ENCODE measurements at places on chromosomes 5 and 9.

DNA sequence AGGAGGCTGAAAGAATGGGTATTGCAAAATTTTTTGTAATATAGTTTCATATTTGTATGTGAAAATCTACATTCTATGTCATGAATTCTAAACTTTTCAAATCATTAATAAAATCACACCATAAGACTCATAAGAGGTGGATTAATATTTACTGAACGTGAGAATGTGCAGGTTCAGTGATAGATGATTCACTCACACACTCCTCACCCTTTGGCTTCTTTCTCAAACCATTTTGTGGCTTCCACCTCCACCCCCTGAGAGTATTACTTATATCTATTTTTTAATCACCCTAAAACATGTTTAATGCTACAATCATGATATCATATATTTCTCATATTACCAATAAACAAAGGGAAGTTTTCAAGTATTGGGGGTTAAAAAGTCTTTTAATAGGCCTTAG is 275.5 kb downstream of the MEF2C start:
- H3K27me3 ChIP-seq, result no peaks in the 10 kb centered on the region
- no peak for DNase-seq
- H3K4me3 ChIP-seq, result no peak overlapping the region

GRCh38 chr5:171168171-171168570 is 140.9 kb upstream of the TLX3 start:
- no peaks in the 10 kb centered on the region for H3K27me3 ChIP-seq
- no peaks in the 10 kb centered on the region for H3K36me3 ChIP-seq
- no peaks in the 10 kb centered on the region for H3K4me1 ChIP-seq
- DNase-seq, result no peak
- no peak overlapping the region for H3K4me3 ChIP-seq

- H3K4me1 ChIP-seq, result no peaks in the 10 kb centered on the region
- no peak overlapping the region for H3K27ac ChIP-seq
- no peaks in the 10 kb centered on the region for H3K36me3 ChIP-seq
- H3K27me3 ChIP-seq, result no peaks in the 10 kb centered on the region
- H3K4me3 ChIP-seq, result no peak overlapping the region
These were observed 41.7 kb upstream of the IL17B start for GRCh38 chr5:149420545-149421371.

GRCh38 chr5:64759960-64760660 is 8.4 kb downstream of the SREK1IP1 start:
- no peaks in the 10 kb centered on the region for H3K27me3 ChIP-seq
- H3K4me3 ChIP-seq, result no peak overlapping the region
- no peak overlapping the region for H3K27ac ChIP-seq
- DNase-seq, result no peak
- peaks cover 6% of the 10 kb centered on the region for H3K36me3 ChIP-seq
- H3K4me1 ChIP-seq, result no peaks in the 10 kb centered on the region

DNA sequence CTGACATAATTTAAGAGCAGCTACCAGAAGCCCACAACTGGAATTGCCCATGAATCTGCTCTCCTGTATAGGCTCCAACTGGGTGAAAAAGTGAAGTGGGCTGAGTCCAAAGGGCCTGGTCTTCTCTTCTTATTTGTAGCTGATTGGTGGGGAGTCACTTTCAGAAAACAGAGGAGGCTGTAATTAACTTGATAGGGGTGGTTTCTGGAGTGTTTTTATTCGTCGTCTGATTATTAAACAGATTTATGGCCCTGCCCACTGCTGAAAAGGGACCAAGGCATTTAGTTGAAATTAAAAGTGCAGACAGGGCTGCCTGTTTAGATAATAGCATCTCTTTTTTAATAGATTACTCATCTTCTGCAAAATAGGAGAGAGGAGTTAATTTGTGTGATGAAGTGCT is 81.0 kb upstream of the SAP30L start:
- no peak overlapping the region for H3K4me3 ChIP-seq
- H3K4me1 ChIP-seq, result no peaks in the 10 kb centered on the region
- no peak for DNase-seq
- no peak overlapping the region for H3K27ac ChIP-seq

GRCh38 chr9:135156525-135157510 is 69.3 kb downstream of the OLFM1 start:
- H3K36me3 ChIP-seq, result no peaks in the 10 kb centered on the region
- H3K4me1 ChIP-seq, result no peaks in the 10 kb centered on the region
- no peak for DNase-seq
- no peak overlapping the region for H3K4me3 ChIP-seq

DNA sequence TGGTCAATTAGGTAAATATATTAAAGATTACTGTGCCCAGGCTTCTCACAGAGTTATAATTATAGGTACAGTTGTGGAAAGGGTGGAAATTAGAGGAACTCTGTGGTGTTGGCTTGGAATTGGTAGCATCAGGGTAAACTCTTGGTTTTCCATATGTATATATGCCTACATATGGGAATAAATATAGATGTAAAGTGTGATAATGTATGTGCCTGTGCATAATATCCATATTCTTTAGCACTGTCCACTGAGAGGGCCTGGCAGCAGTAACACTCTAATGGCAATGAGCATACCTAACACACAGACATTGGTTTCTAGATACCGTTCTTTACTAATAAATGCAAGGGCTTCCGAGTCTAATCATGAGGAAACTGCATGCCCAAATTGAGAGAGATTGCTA is 4.0 kb upstream of the PTPDC1 start:
- no peak overlapping the region for H3K27ac ChIP-seq
- H3K27me3 ChIP-seq, result no peaks in the 10 kb centered on the region
- H3K4me3 ChIP-seq, result no peak overlapping the region
- H3K4me1 ChIP-seq, result no peaks in the 10 kb centered on the region

GRCh38 chr9:111008158-111009075 is 29.9 kb downstream of the LPAR1 start:
- no peak for DNase-seq
- no peaks in the 10 kb centered on the region for H3K27me3 ChIP-seq
- H3K36me3 ChIP-seq, result no peaks in the 10 kb centered on the region
- H3K4me3 ChIP-seq, result no peak overlapping the region

DNA sequence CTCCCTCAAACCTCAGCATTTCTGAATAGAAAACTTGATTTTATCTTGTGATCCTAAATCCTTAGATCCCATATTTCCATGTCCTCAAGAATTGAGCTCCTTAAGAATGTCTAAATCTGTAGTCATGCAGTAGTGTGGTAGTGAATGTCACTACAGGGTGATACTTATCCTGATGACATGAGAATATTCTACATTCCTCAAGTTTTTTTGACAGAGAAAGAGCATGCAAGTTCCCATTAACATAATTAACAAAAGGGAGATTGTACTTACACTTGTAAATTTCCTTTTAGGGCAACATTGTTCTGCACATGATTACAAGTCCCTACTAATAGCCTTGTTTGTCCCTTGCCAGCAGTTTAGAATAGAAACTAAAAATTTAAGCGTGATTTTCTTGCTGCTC is 352.3 kb downstream of the PTPRD start:
- H3K4me1 ChIP-seq, result no peaks in the 10 kb centered on the region
- no peak overlapping the region for H3K27ac ChIP-seq
- DNase-seq, result no peak
- no peaks in the 10 kb centered on the region for H3K27me3 ChIP-seq
- H3K36me3 ChIP-seq, result no peaks in the 10 kb centered on the region
- H3K4me3 ChIP-seq, result no peak overlapping the region

- H3K27me3 ChIP-seq, result no peaks in the 10 kb centered on the region
- peaks cover 27% of the 10 kb centered on the region for H3K4me1 ChIP-seq
- no peak for DNase-seq
- H3K4me3 ChIP-seq, result no peak overlapping the region
These were observed 110.6 kb downstream of the MLLT3 start for GRCh38 chr9:20511686-20512085.

DNA sequence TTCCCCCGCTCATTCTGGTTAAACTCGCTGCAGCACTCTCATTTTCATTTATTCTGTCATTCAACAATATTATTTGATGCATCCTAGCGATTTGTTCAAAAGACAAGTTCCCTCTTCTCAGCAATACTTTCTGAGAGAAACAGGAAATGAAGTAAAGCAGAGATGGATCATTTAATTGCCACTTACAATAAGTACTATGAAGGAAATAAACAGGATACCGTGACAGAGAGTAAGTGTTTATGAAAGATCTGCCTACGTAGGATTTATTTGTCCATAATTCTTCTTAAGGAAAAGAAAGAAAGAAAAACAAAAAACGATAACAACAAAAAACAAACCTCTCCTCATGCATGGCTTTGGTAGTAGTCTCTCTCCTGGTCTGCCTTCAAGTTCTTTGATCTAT is 406.8 kb upstream of the ZNF608 start:
- DNase-seq, result no peak
- H3K36me3 ChIP-seq, result no peaks in the 10 kb centered on the region
- no peaks in the 10 kb centered on the region for H3K4me1 ChIP-seq
- no peak overlapping the region for H3K4me3 ChIP-seq

- no peak overlapping the region for H3K4me3 ChIP-seq
- H3K27me3 ChIP-seq, result no peaks in the 10 kb centered on the region
- H3K36me3 ChIP-seq, result no peaks in the 10 kb centered on the region
- DNase-seq, result no peak
- H3K4me1 ChIP-seq, result no peaks in the 10 kb centered on the region
- no peak overlapping the region for H3K27ac ChIP-seq
These were observed 348.0 kb downstream of the SEMA5A start for GRCh38 chr5:9197881-9198260.

- DNase-seq, result no peak
- no peak overlapping the region for H3K27ac ChIP-seq
- no peaks in the 10 kb centered on the region for H3K27me3 ChIP-seq
- H3K36me3 ChIP-seq, result no peaks in the 10 kb centered on the region
- no peak overlapping the region for H3K4me3 ChIP-seq
- H3K4me1 ChIP-seq, result peaks cover 11% of the 10 kb centered on the region
These were observed 31.1 kb downstream of the UHRF2 start for GRCh38 chr9:6444128-6444527.

GRCh38 chr5:157842185-157842584 is 16.8 kb downstream of the CLINT1 start:
- no peaks in the 10 kb centered on the region for H3K27me3 ChIP-seq
- no peaks in the 10 kb centered on the region for H3K4me1 ChIP-seq
- no peaks in the 10 kb centered on the region for H3K36me3 ChIP-seq

DNA sequence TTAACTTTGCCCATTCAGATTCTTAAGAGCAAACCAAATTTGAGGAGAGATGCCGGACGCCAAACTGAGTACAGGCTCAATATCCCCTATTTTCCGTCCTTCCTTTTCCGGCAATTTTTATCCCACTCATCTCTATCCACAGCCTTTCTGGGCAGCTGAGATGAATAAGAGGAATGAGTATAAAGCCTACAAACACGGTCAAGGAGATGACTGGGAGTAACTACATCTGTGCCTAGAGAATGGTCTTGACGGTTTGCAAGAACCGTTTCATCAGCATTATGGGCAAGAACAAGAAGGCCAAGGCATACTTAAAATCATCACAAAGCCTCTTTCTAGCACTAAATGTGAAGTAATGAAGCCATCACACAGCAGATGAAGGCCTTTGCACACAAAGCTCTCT is 227.3 kb downstream of the DCP2 start:
- H3K36me3 ChIP-seq, result no peaks in the 10 kb centered on the region
- no peak overlapping the region for H3K4me3 ChIP-seq
- no peaks in the 10 kb centered on the region for H3K27me3 ChIP-seq
- no peak overlapping the region for H3K27ac ChIP-seq
- no peak for DNase-seq

GRCh38 chr5:144206141-144206540 is 35.5 kb downstream of the KCTD16 start:
- no peak for DNase-seq
- no peaks in the 10 kb centered on the region for H3K4me1 ChIP-seq
- no peaks in the 10 kb centered on the region for H3K36me3 ChIP-seq
- no peak overlapping the region for H3K4me3 ChIP-seq

DNA sequence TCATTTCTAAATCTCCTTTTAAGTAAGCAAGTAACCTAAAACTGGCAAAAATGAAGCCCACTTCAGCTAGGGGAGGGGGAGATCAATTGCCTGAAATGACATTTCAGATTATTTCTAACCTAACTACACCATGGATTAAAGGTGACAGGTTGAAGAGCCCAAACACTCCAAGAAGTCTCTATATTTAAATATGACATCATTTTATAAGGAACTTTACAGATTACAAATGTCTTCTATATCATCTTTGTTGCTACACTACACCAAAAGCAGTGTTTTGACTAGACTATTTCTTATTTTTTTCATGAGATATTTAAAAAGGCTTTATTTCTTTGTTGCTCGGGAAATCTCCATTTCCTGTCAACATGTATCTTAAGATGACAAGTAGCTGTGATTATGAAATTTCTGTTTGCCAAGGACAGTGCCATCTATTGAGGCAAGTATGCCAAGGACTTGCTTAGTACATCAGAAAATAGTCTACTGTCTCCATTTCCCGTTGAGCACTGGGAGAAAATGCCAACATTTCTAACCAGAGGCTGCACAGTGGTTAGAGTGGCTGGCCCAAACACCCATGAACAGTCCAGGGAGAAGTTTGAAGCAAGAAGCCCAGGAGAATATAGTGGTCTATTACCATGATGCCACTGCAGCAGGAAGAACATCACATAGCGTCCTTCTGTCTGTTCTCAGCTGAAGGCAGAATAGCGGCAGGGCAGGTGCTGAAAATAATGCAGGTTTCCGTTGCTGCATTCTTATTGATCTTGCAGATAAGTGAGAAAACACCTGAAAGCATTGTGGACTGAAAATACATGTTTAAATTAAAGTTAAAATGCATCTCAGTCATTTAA is 93.4 kb upstream of the ITGA2 start:
- H3K4me1 ChIP-seq, result no peaks in the 10 kb centered on the region
- H3K36me3 ChIP-seq, result no peaks in the 10 kb centered on the region
- no peak for DNase-seq
- H3K27ac ChIP-seq, result no peak overlapping the region

DNA sequence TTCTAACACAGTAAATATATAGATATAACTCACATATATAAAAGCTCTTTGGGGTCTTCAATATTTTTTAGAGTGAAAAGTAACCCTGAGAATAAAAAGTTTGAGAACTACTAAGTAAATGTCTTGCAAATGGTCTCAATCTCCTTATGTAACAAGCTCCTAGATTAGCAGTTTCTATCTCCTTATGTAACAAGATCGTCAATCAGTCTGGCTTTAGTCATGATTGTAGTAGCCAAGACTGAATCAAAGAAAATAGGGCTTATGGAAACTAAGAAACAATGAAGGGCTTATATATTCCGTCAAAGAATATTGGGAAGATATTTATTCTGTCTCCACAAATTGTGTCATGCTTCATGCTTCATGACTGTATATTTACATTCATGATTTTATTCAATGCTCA is 22.4 kb upstream of the FREM1 start:
- no peak overlapping the region for H3K4me3 ChIP-seq
- H3K27ac ChIP-seq, result no peak overlapping the region
- no peak for DNase-seq
- H3K27me3 ChIP-seq, result no peaks in the 10 kb centered on the region

GRCh38 chr5:14246350-14247053 is 103.4 kb downstream of the TRIO start:
- no peaks in the 10 kb centered on the region for H3K4me1 ChIP-seq
- H3K36me3 ChIP-seq, result no peaks in the 10 kb centered on the region
- no peak overlapping the region for H3K4me3 ChIP-seq
- no peak for DNase-seq

- H3K4me1 ChIP-seq, result peaks cover 4% of the 10 kb centered on the region
- no peak overlapping the region for H3K27ac ChIP-seq
- no peaks in the 10 kb centered on the region for H3K27me3 ChIP-seq
These were observed 4.2 kb downstream of the DHX29 start for GRCh38 chr5:55303238-55303690.

GRCh38 chr9:134631881-134632280 is 9.7 kb upstream of the COL5A1 start:
- no peaks in the 10 kb centered on the region for H3K4me1 ChIP-seq
- no peak overlapping the region for H3K4me3 ChIP-seq
- no peak for DNase-seq

GRCh38 chr5:143105216-143105905 is 298.1 kb downstream of the NR3C1 start:
- no peaks in the 10 kb centered on the region for H3K27me3 ChIP-seq
- H3K27ac ChIP-seq, result no peak overlapping the region
- H3K36me3 ChIP-seq, result no peaks in the 10 kb centered on the region
- no peaks in the 10 kb centered on the region for H3K4me1 ChIP-seq

All from effector memory CD4-positive, alpha-beta T cell (primary cell).